Dermis microvascular lymphatic vessel endothelial cell (primary cell): ENCODE measurements at places on chromosomes 16 and 17. TPM values are rescaled to one million over a fixed set of nuclear protein-coding genes. Genes with fewer than 3 reads are reported as not detected.

Gene CHST4
- total RNA-seq: not detected in 2 replicates

Gene NGFR
- under 0.01 TPM in 1 of 2 replicates, not detected in the other for total RNA-seq

Gene PLA2G10
- total RNA-seq: not detected in 2 replicates

Gene CD68
- total RNA-seq: 0.77 and 1.5 TPM in 2 replicates

Gene GSG1L
- 0.63 TPM in 1 of 2 replicates, not detected in the other for total RNA-seq

Gene FBXL16
- total RNA-seq: under 0.01 TPM in 2 replicates

Gene MAP3K14
- 1.4 and 1.9 TPM in 2 replicates for total RNA-seq

Gene GSPT1
- total RNA-seq: 34.3 and 37.8 TPM in 2 replicates

Gene CNGB1
- not detected in 2 replicates for total RNA-seq

Gene TBC1D3D
- 0.13 TPM in 1 of 2 replicates, not detected in the other for total RNA-seq

GRCh38 chr16:67750466-67750865, 31.4 kb upstream of the GFOD2 start:
- no peak for DNase-seq

DNA sequence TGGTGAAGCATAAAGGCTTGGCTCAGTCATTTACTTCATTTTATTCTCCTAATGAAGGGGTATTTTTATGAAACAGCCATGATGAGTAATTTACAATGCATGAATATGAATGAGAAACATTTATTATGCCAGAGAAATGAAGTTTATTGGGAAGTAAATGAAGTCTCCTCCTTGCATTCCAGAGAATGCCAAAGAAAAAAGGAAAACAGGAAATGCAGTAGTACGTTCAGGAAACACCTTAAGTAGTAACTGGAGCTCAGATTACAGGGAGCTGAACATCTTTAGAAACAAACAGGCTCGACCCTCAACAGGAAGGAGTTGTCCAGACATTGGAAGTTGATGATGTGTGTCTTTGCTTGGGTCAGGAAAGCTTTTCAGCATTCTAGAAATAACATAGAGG, 4.6 kb downstream of the KRT34 start:
- no peak for DNase-seq

- DNase-seq: no peak
Measured at GRCh38 chr17:5785338-5785737, 201.0 kb upstream of the NLRP1 start.

DNA sequence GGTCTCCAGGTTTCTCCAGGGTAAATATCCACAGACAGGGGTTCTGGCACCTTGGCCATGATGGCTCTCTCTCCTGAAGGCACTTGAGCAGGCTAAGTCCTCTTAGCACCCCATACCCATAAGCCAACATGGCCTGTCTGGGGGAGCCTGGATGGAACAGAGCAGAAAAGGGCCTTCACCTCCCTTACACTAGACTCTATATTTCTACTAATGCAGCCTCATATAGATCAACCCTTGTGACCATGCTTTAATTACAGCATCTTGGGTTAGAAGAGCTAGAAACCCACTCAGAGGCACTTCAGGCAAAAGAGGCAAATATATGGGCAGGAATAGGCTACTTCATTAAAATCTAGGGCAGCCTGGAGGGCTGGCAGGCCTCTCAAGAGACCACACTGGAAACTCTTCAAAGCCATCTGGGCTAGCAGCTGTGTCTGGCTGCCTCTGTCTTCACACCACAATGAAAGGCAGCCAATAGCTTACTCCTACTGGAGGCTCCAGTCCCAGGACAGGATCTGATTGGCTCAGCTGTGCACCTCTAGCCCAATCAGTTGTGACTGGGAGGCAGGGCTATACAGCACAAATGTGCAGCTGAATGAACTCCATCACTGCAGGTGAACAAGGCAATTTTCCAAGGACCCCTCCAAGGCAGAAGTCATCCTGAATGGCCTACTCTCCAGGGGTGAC, 4.7 kb upstream of the CDT1 start:
- no peak for DNase-seq

DNA sequence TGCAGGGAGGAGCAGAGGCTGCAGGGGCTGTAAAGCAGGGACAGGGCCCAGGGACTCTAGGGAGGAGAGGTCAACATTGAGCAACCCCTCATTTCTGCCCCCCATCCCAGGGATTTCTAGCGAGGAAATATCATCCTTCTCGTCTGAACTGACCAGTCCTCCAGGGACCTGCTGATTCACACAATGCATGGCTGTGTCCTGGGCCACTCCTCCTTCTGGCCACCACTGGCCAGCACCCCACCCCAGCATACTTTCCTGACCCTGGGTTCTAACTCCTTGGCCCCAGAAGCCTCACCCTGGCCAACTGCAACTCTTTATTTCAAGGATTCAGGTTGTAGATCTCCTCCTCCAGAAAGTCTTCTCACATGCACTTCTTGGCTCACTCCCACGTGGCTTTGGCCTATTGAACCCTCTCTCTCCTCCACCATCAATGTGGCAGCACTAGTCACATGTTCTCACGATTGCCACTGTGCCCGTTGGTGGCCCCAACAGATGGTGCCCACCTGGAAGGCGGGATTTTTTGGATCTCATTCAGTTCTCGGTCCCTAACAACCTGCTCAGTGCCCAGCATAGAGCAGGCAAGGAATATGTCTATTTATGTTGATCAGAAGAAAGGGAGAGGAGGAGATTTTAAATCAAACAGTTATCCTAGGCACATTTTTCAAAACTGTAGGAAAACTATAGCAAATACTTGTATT, 41.5 kb downstream of the CUEDC1 start:
- no peak for DNase-seq

DNA sequence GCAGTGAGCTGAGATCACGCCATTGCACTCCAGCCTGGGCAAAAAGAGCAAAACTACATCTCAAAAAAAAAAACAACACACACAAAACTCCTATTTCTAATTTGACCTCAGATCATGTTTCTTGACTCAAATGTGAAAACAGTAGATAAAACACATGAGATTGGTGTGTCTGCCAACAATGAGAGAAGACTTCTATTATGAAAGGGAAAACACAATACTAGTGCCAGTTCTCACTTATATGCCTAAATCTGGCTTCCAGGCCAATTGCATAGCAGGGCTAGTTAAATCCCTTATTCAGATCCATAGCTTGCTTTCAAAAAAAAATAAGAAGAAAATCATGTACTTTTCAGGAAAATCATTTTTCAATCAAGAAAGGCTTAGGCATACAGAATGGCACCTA, 39.4 kb downstream of the AP1G1 start:
- DNase-seq: no peak

GRCh38 chr16:86672179-86672863, 94.0 kb downstream of the FOXL1 start:
- DNase-seq: no peak

- DNase-seq: no peak
Measured at GRCh38 chr16:20873331-20873730, 26.8 kb downstream of the DCUN1D3 start.

GRCh38 chr17:17305281-17305801, 2.2 kb downstream of the NT5M start:
- peak; percentile 5 for DNase-seq

DNA sequence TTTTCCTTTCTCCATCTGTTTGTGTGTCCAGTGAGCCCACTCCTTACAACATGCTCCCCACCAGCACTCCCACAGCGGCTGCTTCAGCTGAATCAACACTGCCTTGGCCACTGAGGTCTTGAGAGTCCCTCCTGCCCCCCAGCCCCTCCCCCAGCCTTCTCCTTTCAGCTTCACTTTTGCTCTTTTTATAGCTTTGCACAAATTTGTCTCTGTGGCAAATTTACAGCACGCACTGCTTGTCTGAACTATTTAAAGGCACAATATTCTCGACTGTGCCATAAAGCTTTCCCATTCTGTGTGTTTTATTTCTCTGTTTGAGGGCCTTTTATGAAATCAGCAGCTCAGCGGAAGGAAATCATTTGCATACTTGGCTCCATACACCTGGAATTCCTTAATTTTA, 579.3 kb downstream of the TOX3 start:
- DNase-seq: no peak

- DNase-seq: no peak
Measured at GRCh38 chr17:17361867-17362539, 58.8 kb downstream of the NT5M start.

DNA sequence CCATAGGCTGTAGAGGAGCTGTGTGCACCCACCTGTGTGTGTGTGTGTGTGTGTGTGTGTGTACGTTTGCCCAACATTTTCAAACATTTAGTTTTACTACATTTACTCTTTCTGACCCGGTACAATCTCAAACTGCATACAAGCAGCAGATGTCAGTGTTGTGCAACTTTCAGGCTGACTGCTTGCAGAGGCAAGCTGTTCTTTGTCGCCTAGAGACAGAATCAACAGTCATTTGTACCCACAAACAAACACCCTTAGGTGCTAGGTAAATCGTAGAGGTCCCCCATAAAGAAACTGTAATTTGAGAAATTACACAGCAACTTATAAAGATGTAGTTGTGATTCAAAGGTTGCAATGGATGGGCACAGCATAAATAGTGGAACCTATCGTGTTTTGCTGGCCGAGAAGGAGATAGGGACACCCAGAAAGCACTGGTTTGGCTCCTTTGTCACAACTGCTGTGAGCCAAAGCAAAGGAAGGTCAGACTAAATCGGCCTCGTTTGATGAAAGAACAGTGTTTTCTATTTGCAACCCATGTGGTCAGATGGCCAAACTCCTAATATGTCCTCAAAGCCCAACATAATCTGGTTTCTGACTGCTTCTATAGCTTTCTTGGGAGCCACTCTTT, 478.4 kb downstream of the TOX3 start:
- peak; percentile 17 for DNase-seq

DNA sequence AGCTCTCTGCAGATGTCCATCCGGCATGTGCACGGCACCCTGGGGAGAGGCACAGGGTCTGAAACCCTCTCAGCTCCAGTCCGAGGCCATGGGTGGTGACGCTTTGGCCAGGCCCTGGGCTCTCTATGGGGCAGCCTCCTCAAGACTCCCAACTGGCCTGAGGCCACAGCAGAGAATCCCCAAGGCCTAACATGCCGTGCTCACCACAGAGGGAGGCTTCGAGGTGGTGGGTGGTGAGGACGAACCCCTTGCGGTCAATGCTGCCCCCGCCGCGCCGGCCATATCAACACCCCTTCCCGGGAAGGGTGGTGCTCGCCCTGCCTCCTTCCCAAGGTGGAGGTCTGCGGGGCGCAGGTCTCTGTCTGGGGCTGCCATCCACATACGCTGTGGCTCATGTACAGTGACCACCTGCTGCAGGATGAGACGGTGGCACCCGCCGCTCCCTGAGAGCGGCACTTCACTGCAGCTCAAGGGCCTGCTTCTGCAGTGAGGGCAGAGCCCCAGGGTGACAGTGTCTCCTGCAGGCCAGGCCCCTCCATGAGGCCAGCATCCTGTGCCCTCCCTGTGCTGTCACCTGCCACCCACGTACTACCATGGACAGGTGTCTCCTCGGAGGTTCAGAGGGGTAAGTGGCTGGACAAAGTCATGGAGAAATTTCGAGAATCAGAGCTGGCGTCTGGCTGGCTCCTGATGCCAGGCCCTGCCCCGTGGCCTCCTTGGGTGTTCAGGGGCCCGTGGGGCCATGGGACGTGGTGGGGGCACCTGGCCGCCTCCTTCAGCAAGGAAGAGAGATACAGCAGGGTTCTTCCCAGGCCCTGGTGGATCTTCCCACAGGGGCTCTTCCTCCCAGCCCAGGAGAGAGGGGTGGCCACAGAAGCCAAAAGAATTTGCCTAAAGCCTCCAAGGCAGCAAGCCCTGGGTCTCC, 54.6 kb upstream of the ACSF3 start:
- no peak for DNase-seq

- DNase-seq: no peak
Measured at GRCh38 chr16:3696425-3697218, 20.7 kb downstream of the TRAP1 start.

DNA sequence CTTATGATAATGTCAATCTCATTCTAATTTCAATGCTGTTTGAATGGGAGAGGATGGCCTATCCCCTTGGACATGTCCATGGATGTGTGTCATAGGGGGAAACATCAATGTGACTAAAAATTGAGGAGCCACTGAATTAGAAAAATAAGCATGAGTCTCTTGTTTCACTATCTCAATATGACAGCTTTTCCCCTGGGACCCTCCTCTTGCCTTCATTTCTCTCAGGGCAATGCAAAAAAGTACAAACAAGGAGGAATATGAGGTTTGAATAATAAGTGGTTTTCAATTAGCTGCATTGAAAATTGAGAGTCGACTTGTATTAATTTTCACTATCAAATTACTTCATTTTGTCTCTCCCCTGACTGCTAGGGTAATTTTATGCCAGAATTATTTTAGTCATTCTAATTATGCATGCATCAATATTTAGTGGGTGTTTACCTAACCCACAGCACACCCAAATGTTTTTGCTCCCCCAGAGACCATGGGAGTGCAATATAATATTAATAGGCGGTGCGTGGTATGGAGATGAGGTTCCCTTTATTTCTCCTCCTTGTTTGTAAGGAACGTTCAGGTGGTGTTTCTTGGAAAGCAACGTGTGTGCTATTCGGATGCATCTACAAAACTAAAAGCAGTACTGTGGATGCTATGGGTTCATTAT, 6.8 kb upstream of the SDR42E1 start:
- DNase-seq: no peak

- no peak for DNase-seq
Measured at GRCh38 chr16:20053336-20053735, 20.4 kb downstream of the GPR139 start.

DNA sequence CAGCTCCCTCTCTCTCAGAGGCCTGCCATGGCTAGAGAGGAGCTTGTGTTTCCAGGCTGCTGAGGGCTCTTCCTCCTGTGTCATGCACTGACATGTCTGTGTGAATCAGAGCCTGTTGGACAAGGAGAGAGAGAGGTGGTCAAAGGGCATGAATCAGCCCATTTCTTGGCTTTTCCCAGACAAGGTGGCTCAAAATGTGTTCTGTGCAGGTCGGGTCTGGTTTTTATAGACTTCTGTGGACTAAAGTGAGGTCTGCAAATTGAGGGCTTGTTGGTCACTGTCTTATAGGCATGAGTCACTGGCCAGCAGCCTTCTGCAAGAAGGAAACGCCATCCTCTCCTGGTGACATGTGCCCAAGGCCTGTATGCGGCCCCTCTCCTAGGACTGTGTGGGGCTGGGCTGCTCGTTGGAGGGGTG, 97.9 kb downstream of the FOXL1 start:
- peak; percentile 78 for DNase-seq

DNA sequence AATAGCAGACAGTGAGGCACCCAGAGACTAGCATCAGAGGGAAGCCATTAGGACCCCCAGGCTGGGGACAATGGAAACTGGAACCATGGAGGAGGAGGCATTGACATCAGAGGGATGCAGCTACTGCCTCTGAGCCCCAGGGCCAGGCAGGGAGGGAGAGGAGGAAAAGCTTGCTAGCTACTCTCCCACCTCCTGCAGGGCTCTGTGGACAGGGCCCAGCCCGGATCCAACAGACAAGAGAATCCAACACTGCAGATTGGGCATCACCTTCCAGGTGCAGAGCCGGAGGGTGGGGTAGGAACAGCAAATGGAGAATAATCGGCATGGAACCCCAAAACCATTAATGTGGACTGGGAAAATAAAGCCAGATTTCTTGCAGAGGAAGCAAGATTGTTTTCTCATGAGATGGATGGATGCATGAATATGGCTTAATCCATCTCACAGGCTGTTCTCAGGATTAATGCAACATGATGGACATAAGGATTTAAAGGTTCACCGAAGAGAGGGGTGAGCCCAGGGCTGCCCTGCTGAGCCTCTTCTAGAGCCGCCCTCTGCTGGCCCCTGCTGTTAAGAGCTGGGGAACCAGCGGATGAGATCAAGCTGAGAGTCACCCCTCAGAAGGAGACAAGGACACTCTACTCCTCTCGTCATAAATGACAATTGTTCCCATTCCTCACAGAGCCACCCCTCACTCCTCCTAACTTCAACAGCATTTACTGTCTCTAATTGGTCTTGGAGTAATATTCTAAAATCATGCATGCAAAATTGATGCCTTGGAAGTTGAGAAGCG, 48.8 kb downstream of the DNAH3 start:
- no peak for DNase-seq
